HCT116 (cell line): ENCODE measurements at places on chromosomes 12 and 14.
A peak's percentile ranks its signal among the peaks of the same experiment; 100 is the strongest.

GRCh38 chr14:49959822-49960408, 67.0 kb downstream of the ARF6 start:
- no peak for DNase-seq

GRCh38 chr12:76226956-76227355, 121.3 kb downstream of the BBS10 start:
- DNase-seq, result no peak

- DNase-seq, result no peak
These were observed 71.6 kb upstream of the STXBP6 start for GRCh38 chr14:25121337-25122129.

- DNase-seq, result no peak
These were observed 81.6 kb upstream of the RERGL start for GRCh38 chr12:18171571-18171970.

- no peak for DNase-seq
These were observed 4.4 kb upstream of the AP4S1 start for GRCh38 chr14:31020834-31021575.

DNA sequence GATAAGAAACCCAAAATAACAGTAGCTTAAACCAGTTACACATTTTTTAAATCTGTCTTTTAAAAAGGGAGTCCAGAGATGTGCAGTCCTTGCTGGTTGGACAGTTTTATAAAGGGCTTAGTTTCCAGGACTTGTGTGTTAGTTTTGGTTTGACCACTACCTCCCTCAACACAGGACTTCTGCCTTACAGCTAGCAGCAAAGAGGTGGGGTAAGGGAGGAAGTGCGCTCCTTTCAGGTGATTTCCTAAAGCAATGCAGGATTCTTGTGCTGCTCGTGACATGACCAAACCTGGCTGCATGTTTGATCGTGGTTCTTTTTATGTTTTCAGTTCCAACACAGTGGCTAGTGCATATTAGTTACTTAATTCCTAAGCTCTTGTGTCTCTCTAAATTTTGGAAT, 266.2 kb downstream of the TMTC2 start:
- DNase-seq, result no peak

GRCh38 chr12:128356547-128356946, 89.6 kb downstream of the TMEM132C start:
- no peak for DNase-seq

DNA sequence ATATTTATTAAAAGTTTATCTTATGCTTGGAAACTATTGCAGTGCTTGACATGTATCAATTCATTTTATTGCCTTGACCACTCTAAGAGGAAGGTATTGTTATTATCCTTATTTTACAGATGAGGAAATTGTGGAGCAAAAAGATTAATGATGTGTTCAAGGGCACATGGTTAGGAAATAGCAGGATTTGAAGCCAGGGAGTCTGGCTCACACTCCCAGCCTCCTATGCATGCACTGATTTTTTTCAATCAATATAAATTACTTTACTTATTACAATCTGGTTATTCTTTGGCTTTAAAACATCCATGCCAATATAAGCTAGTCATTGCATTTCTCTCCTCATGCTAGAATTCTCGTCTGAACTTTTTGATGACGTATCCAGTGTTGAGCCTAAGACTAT, 94.2 kb upstream of the TBX5 start:
- DNase-seq, result no peak

DNA sequence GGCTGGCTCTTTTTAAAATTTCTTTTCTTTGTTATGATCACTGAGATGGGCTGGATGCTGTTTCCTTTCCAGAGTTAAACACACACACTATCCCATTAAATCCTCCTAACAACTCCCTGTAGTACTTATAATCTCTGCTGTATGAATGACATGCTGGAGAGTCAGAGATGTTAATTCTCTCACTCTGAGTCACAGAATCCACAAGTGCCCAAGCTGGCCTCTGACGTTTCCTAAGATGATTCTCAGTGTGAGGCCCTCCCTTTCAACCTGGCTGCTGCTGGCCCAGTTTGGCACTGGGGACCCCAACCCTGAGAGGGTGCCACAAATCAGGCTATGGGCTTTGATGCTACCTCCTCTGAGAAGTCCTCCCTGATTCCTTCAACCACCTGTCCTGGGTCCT, 5.4 kb downstream of the NOS1 start:
- no peak for DNase-seq

DNA sequence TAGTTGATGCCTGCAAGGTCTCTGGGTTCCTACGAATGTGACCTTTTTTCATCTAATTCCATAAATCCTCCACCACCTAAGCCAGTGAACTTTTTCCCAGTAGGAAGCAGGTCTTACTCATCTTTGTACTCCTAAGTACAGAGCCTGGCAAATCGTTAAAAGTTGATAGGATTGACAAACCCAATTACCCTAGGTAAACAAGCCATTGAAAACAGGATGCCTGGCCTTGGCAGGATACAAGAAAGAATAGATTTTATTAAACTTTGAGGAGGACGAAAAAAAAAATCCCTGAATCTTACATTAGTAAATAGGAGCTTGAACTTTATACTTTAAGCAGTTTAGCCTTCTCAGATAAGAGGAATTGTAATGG, 5.6 kb downstream of the TBPL2 start:
- no peak for DNase-seq

- DNase-seq, result no peak
These were observed 16.1 kb downstream of the SCAF11 start for GRCh38 chr12:45974171-45974719.

GRCh38 chr14:37590428-37591139, 4.5 kb downstream of the FOXA1 start:
- DNase-seq, result no peak

GRCh38 chr12:9273276-9273675, 65.1 kb upstream of the PZP start:
- no peak for DNase-seq

GRCh38 chr14:84535976-84536375, 994.0 kb upstream of the FLRT2 start:
- no peak for DNase-seq

DNA sequence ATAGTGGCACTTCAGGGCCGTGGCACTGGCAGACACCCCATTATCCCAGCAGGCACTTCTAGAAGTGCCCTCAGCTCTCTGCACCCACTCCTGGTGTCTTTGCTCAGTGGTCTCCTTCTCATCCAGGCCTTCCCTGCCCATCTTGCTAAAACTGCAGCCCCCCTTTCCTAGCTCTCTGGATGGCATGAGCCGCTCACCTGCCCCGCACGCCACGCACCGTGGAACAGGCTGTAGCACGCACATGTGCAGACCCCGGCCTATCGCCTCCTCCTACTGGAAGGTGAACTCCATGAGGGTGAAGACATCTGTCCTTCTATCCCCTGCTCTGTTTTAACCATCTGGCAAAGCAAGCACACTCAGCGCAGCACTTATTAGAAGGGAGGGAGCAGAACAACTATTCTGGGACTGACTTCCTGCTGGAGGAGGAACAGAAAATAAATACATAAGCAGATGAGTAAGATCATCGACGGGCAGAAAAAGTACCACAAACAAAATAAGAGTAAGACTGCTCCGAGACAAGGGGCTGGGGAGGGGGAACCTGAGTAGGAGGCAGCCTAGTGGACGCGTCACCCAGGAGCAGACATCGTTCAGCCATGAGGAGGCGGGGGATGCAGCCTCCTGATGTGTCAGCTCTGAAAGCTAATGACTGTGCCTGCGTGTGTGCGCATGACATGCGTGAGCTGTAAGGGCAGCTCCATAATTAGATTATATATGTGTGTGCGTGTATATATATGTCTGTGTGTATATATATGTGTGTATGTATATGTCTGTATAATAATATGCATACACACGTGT, 7.8 kb upstream of the FZD10 start:
- no peak for DNase-seq

- no peak for DNase-seq
These were observed 6.0 kb upstream of the ATP23 start for GRCh38 chr12:57935331-57935730.

- DNase-seq, result no peak
These were observed 602.9 kb downstream of the TMEM121 start for GRCh38 chr14:106129274-106129673.

DNA sequence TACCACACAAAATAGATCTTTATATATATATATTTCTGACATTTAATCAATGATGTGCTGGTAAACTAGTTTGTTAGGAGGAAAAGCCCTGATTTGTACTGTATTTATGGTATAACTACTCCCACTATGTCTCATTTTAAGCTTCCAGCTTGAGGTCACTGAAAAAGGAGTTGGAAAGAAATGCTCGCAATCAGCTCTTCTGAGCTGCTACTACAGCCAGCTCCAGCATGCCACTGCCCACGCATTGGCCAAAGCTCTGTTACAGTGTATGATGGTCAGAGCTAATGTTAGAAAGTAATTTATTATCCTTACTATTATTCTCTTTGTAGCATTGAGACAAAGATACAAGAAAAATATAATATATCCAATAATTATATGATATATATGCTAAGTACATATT, 55.0 kb upstream of the PCED1B start:
- DNase-seq, result no peak

- no peak for DNase-seq
These were observed 21.9 kb downstream of the CCDC91 start for GRCh38 chr12:28212182-28212581.

DNA sequence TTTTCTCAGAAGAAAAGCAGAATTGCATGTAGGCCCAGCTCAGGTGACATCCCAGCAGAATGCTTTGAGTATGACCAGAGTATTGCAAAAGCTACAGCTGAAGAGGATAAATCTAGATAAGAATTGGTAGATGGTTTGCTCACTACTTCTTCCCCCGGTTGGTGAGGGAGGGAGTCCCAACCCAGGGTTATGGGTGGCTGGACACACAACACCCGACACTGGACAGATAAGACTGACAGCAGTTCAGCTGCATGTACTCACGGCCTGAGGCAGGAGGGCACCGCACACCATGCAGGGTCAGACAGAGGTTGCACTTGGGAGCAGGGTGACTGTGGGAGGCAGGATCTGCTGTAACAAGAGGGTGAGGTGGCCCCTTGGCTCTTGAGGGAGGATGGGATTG, 1.7 kb upstream of the CLEC4C start:
- DNase-seq, result no peak

DNA sequence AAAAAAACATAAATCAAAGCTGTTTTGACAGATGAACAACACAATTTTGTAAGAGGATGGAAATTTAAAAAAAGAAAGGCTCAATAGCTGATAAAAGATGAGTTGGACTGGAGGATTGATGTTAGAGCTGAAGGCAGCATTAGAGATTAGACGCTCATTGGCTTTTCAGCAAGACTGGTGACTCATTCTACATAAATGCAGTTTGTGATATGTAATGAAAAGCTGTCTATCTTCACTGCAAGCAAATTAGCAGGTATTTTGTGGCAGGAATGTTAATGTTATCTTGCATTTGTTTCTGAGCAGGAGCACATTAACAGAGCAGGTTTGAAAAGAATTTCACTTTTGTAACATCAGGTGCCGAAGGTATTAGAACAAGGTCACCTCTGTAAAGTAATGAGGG, 442.7 kb upstream of the NOVA1 start:
- DNase-seq, result no peak

DNA sequence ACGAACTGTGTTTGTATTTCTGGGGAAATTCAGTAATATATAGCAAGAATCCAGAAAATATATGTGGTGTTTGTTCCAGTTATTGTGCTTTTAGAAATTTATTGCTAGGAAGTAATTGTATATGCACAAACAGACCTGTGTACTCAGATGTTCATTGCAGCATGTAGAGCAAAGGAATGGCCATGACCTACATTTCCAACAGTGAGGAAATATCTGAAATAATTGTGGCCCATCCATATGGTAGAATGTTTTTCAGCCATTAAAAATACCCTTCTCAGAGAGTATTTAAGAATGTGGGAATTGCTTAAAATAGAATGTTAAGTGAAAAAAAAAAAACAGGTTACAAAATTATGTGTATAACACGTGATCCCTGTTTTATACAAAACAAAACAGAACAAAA, 77.3 kb downstream of the TMX1 start:
- no peak for DNase-seq

- DNase-seq, result no peak
These were observed 77.4 kb downstream of the AACS start for GRCh38 chr12:125142601-125143000.

DNA sequence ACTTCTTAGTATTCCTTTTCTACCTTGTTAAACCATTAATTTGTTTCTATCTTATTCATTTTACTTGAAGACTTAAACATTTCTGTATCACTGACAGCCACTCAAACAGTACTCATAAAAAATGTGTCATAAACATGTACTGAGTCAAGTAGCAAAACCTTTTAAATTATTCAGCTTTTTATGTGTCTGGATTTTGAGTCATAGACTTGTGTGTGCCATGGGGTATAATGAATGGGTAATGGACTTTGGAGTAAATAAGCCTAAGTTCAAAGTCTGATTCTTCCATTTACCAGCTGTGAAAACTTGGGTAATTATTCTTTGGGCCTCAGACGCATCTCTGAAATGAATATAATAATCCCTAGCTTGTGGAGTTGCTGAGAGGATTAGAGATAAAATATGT, 199.0 kb downstream of the RAD51B start:
- DNase-seq, result no peak

GRCh38 chr14:23162005-23162404, 21.5 kb downstream of the SLC7A8 start:
- DNase-seq, result no peak

GRCh38 chr14:53365486-53366130, 212.5 kb upstream of the DDHD1 start:
- DNase-seq, result no peak

DNA sequence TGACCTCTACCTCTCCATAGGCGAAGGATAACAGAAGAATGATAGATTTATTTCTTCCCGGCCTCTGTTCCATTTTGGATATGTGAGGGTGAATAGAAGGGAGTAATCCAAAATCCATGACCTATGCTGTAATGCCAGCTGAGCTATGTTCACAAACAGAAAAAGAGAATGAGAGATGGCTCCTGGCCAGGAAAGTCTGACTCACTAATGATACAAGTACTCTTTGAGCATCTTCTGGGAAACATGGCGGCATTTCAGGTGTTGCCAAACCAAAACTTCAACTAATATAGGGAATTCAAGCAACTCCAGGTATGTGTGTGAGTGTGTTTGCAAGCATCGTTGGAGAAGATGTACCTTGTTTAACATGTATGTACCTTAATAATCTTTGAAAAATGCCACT, 55.1 kb downstream of the MED13L start:
- DNase-seq, result peak; percentile 85

DNA sequence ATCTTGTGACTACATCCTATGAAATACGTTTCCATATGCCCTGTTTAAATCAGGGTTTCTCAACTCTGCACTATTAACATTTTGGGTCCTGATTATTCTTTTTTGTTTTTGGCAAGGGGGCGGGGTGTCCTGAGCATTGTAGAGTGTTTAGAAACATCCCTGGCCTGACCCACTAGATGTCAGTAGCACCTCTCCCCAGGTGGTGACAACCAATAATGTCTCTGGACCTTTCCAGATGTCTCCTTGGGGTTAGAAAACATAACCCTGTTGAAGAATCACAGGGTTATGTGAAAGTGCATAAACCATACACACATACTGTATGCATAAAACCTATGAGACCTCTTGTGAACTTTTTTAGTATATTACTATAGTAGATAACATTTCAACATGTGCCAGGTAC, 1.4 kb downstream of the ACAD10 start:
- no peak for DNase-seq

GRCh38 chr12:107236824-107237511, 143.6 kb upstream of the CRY1 start:
- DNase-seq, result no peak
